ENCODE measurements at places on chromosomes 1 and 21.

GRCh38 chr1:50591598-50591997 is 168.4 kb upstream of the DMRTA2 start:
- DNase-seq, result no peak

- DNase-seq, result no peak
These were observed 47.4 kb upstream of the ENAH start for GRCh38 chr1:225700164-225700821.

- DNase-seq, result no peak
These were observed 184.2 kb downstream of the DYRK1A start for GRCh38 chr21:37550618-37551330.

- peak; percentile 36 for DNase-seq
These were observed 32.5 kb downstream of the XKR8 start for GRCh38 chr1:27992276-27992675.

- DNase-seq, result no peak
These were observed 166.5 kb upstream of the COA6 start for GRCh38 chr1:234206651-234207284.

DNA sequence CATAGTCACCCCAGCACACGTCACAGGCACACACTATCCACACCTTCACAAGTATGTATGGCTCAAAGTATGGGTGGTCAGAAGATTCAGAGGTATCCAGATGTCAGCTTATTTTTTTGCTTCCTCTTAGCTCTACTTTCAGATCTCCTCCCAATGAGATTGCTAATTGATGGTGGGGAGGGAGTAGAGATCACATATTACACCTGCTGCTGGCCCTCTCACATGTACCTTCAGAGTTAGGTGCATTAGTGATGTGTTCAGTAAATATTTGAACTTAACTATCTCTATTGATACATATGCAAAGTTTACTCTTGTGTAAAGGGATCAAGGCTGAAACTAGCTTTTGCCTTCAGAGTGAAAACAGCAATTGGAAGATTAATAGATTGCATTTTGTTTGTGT is 262.6 kb downstream of the PCP4 start:
- DNase-seq, result no peak

GRCh38 chr1:42096554-42096953 is 56.7 kb upstream of the GUCA2B start:
- DNase-seq, result no peak

DNA sequence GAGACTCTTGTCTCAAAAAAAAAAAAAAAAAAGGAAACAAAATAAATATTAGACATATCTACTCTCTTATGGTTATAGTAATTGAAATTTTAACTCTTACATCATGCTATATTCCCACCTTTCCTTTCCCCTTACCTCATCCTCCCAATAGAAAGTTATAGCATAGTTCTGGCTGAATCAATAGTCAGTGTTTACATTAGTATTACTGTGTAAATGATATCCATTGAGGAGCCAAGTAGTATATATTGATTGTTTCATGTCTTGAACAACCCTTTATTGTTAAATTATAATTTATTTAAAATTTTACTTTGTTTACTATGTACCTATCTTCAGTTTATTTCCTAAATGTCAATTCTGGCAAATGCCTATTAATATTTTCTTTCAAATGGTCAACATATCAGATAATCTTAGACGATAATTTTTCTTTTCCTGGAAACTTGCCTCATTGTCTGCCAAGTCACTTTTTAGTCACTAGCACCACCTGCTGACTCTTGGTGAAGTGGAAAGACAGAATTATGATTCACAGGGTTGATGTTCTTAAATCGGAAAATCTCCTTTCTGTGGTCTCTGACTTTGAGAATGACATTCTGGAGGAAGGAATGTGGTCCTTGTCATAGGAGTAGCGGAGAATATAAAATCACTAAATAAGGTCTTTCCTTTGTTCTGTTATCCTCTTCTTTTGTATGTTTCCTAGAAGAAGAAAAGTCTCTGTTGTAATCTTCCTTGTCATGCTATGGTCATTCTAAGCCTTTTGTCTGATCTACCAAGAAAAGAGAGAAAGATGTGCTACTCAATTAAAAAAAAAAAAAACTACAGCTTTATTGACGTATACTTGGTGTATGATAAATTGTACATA is 8.6 kb downstream of the HJV start:
- peak; percentile 55 for DNase-seq

GRCh38 chr1:3504151-3504821 is 49.8 kb downstream of the ARHGEF16 start:
- DNase-seq, result no peak

DNA sequence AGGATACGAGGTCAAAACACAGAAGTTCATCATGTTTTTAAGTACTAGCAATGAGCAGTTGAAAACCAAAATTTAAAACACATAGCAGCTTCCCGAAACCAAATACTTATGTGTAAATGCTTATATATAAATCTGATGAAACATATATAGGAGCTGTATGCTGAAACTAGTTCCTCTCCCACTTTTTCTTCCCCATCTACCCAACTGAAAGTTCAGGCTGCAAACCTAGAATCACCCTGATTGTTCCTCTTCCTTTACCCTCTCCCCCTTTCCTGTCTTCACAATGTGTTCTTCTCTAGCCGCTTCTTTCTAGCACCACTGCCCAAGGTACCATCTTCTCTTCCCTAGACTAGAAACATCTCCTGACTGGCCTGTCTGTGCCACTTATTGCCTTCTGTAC is 90.6 kb downstream of the ST3GAL3 start:
- DNase-seq, result no peak

DNA sequence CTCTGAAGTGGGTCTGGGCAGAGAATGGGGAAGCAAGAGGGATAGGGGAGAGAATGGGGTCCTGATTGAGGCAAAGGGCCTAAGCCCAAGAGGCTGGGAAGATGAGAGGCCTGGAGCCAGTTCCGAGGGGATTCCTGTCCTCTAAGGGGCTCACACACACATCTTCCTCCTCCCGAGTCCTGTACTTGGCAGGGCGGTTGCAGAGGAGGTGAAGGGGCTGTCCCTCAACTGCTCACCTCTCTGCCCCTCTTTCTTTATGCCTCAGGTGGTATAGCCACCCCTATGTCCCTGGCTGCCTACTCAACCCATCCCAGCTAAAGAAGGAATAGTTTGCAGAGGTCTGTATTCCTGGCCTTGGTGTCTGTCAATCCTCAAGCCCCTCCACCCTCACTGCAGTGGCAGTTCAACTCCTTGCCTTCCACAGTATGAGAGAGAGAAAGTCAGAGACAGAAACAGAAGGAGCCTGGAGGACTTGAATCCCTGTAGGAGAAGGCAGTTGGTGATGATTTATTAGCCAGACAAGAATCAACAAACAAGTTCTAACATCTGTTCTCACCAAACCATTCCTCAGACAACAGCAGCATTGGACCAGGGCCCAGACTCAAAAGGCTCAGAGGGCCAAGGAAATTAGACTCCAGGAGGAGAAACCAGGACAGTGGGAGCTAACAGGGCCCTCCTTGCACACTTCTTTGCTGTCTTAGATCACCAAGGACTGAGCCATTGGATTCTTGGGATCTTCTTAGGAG is 10.7 kb downstream of the SH2D2A start:
- no peak for DNase-seq

- DNase-seq, result no peak
These were observed 87.4 kb downstream of the DHRS3 start for GRCh38 chr1:12530462-12531178.

GRCh38 chr1:22413799-22414198 is 37.9 kb upstream of the ZBTB40 start:
- DNase-seq, result no peak

GRCh38 chr1:60904099-60904851 is 178.1 kb upstream of the NFIA start:
- no peak for DNase-seq

DNA sequence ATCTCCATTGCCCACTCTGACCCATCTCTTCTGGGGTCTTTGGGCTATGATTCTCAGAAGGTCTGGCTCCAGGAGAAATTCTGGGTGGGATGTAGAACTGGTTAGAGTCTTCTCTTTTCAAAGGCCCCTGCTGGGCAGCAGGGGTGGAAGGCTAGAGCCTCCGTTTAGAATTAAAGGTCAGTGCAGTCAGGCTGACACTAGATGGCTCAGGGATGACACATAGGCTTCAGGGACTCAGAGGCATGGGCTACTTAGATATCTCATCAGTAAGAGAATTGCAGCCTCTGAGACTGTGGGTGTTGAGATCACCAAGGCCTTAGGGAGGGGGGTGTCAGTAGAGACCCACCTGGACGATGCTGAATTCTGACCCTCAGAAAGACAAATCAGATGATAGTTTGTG is 12.6 kb upstream of the PPM1J start:
- DNase-seq, result no peak

GRCh38 chr1:30895944-30896660 is 12.5 kb downstream of the SDC3 start:
- DNase-seq, result no peak

DNA sequence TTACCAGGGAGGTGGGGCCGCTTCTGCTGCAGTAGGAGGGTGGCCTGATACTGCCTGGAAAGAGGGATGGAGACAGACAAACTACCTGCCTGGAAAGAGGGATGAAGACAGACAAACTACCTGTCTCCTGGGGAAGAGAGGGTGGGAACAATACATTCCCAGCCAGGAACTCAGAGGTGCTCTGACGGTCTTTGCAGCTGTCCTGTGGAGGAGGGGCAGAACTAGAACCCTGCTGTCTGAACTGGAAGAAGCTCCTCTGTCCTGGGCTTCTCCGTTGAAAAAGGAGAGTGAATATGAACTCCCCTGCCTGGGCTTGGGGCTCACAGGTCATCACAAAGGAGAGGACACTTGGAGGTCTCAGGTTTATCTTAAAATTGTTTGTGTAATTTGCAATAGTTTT is 40.3 kb upstream of the ETV3 start:
- DNase-seq, result no peak

Data from T follicular helper cell (primary cell).